NCI-H1092 (cell line): ENCODE measurements at places on chromosomes 2 and 18.

DNA sequence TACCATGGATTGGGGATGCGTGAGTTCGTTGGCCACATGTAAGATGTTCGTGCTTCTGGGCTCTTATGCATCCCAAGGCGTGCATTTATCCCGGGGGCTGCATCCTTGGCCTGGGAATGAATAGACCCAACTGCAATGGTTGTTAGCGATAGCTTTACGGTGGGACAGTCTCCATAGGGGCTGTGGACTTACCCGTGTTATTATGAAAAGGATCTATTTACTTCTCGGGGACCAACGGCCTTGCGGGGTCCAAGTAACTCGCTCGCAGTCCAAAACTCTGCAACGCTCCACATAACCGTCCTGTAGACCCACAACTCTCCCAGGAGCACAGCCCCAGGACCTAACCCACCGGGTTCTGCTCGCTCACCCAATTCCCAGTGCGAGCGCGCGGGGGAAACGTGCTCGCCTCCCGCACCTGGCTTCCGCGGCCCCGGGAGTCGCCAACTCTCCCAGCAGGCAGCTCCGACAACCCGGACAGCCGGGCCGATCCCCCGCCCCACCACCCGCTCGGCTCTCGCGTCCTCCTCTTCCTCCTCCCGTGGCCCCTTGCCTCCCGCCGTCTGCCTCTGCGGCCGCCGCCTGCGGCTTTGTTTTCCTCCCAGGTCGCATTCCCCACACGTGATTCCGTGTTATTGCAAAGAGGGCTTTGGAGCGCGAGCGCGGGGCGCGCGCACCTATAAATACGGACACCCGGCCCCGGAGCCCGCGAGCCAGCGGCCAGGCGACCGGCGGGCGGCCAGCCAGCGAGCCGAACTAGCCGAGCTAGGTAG lies at the start of gene CABLES1:
TSS of gene CABLES1 (plus strand) at position 706 of the 770 bp plus-strand sequence. CDS start 278 bp downstream, outside the sequence.
- peak; percentile 76 for DNase-seq

DNA sequence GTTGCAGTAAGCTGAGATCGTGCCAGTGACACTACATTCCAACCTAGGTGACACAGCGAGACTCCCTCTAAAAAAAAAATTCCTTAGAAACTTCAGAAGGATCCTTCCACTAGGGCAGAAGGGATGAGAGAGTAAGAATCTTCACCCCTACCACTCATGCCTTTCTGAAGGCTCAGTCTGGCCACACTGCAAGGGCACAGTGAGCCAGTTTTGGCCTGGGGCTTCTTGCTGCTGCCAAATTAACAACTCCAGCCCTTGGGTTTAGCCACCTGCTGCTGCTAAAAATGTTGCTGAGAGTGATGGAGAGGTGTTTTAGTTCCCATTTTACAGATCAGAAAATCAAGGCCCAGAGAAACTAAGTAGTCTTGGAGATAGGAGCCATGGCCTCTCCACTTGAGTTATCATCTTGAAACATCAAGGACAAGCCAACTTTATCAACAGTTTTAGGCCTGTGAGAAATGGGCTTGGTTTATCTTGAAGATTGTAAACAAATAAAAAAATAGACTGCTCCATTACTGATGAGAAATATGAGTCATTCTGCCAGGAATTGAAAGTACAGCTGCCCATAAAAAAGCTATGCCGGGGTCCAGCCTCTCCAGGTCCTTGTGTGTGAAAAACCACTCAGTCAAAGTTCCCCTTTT lies 31.9 kb upstream of the CASP8 start:
- DNase-seq = no peak

GRCh38 chr18:54859667-54860421 lies 31.6 kb downstream of the RAB27B start:
- no peak for DNase-seq

DNA sequence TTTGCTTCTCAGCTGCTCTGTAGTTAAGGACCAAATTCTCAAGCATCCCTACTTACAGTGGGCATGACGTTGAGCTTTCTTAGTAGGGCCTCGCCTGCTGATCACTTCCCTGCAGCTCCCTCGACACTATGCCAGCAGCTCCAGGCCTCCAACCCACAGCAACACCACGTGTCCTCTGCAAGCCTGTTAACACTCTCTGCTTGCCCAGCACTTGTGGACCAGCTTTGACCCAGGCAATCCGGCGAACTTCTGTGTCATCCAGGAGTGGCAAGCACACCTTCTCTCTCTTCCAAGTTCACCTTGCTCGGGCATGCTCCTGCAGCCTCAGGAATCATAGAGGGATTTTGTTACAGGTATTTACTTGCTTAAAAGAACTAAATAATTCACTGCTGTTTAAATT lies 138.6 kb upstream of the FHL2 start:
- no peak for DNase-seq

DNA sequence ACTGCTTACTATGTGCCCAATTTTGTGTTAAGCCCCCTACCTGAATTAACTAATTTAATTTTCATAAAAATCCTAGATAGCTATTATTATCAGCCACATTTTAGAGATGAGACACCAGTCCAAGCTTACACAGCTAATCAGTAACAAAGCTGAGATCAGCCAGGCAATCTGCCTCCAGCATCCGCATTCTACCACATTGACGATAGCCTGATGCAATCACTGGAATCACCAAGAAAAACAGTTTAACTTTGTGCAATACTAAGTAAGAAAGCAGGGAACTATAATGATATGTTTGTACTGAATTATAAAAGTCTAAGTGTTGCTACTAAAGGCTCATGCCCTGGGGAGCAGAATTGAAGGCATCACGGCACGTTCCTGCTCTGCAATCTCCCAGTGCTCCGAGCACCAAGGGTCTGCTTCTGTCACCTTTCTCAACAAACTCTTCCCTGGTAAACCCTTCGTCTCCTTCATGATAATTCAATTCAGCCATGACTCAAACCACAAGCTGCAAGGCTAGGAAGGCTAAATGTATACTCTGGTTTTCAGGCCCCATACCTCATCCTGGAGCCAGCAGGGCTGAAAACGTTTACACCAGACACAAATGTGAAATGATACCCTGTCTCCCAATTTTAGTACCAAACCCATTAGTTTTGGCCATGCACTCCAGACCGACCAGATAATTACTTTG lies 19.4 kb downstream of the KANSL3 start:
- no peak for DNase-seq

- DNase-seq = peak; percentile 8
Measured at GRCh38 chr2:16756831-16757644, 91.4 kb upstream of the CYRIA start.

- no peak for DNase-seq
Measured at GRCh38 chr2:132815516-132815915, 145.5 kb upstream of the LYPD1 start.

DNA sequence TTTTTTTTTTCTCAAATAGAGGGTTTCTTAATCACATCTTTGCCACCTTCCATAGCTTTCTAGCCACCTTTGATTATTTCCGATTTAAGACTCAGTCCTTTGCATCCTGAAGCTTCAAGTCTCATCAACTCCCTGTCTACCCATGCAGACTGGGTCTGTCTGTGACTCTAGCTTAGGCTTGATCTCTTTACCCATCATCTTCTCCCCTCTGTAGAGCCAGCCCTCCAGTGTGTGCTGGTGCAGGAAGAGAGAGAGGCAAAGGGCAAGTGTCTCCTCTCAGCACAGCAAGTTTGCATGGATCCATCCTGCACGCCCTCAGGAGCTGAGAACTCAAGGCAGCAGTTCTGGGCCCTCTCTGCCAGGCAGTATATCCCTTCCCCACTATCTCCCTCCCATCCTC lies 70.4 kb downstream of the HNRNPLL start:
- no peak for DNase-seq

GRCh38 chr2:208653383-208653782 lies 246.8 kb downstream of the PTH2R start:
- DNase-seq = no peak

DNA sequence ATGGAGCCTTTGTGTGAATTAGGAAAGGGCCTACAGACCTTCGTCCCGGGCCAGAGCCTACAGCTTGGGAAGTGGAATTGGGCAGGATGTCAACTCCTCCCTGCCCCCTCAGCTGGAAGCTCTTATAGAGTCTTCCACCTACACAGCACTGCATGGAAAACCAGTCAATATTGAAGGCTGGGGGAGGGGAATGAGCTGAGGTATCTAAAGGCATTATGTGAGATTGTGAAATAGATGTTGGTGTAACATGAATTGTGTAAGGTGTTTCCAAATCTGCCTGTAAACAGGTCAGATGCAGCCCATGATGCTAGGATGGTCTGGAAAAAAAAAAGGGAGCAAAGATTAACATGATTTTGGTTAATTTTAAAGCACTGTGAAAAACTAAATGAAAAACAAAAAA lies 433.5 kb upstream of the POU3F3 start:
- no peak for DNase-seq

GRCh38 chr2:49002750-49003149 lies 151.6 kb downstream of the FSHR start:
- DNase-seq = no peak

DNA sequence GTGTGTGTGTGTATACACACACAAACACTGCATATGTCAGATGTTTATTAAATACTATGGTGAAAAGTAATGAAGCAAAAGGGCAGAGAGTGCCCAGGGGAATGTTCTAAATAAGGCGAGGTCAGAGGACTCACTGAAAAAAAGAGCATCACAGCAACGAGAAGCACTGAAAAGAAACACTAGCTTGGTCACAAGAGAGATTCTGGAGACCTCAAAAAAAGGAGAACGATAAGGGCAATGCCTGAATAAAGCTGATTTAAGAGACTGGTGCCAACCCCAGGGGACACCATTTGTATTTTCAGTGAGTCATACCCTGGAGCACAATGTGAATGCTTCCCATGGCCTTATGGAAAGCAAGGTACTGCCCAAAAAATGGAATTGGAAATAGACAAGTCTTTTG lies 14.5 kb downstream of the SLC40A1 start:
- no peak for DNase-seq

DNA sequence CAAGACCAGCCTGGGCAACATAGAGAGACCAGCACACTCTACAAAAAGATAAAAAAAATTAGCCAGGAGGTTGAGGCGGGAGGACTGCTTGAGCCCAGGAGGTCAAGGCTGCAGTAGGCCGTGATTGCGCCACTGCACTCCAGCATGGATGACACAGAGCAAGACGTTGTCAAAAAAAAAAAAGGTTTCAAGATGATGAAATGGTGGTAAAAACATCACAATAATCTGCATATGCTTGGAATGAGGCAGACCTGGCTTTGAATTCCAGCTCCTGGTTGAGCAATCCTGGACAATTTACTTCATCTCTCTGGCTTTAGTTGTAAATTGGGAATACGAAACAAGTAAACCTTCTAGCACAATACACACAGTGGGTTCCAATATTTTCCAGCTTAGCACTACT lies 24.1 kb downstream of the USP40 start:
- no peak for DNase-seq

GRCh38 chr2:9002637-9003365 lies 683 bp downstream of the MBOAT2 start:
- DNase-seq = no peak

DNA sequence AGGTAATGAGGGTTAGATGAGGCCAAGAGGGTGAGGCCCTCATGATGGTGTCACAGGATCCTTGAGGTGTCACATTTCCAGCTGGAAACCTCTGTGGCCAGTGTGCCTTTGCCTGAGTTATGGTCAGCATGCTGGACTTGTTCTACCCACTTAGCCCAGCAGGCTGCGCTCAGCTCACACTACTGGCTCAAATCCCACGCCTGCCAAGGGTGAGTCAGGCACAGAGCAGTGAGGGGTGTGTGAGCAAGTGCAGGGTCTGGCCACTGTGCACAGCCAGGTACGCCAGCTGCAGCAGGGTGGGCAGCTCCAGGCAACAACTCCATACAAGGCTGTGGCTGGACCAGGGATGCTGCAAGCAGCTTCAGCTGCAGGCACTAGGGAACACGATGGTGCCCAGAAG lies 616.6 kb upstream of the FSHR start:
- peak; percentile 8 for DNase-seq

DNA sequence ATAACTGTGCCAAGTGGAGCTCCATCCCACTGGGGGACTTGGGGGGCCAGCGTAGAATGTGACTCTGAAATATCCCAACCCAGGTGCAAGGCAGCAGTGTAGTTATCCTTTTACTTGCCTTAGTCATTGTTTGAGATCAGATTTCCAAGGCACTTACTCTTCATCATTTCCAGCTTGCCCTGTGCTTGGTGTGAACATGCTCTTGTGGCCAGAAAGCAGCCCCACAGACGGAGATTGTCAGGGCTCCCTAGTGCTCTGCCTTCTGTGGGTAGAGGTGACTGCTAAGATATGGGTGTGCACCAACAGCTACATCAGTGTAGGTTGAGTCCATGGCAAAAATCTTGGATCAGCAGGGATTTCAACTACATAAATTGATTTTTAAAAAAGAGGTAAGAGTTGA lies 2010.0 kb upstream of the PIK3C3 start:
- DNase-seq = no peak

DNA sequence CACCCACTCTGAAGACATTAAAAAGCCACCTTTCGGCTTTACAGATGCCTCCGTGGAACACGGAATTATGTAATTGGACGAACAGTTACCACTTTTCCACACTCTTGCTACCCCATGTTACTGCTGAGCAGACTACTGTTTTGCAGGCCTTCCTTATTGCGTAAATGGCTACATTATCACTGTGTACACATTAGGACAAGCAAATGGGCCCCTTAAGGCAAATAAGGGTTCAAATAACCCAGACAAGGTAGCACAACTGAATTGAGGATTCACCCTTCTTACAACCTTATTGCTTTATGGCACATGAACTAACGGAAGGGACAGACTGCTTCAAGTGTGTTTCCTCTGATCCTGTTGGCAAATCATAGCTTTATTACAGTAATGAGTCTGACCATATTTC lies 832.2 kb upstream of the FANCL start:
- DNase-seq = no peak

GRCh38 chr18:39681061-39681460 lies 2115.5 kb upstream of the CELF4 start:
- peak; percentile 10 for DNase-seq

- no peak for DNase-seq
Measured at GRCh38 chr18:12768625-12769024, 65.8 kb downstream of the PSMG2 start.

GRCh38 chr2:85164145-85164569 lies 31.0 kb downstream of the TCF7L1 start:
- DNase-seq = peak; percentile 10

DNA sequence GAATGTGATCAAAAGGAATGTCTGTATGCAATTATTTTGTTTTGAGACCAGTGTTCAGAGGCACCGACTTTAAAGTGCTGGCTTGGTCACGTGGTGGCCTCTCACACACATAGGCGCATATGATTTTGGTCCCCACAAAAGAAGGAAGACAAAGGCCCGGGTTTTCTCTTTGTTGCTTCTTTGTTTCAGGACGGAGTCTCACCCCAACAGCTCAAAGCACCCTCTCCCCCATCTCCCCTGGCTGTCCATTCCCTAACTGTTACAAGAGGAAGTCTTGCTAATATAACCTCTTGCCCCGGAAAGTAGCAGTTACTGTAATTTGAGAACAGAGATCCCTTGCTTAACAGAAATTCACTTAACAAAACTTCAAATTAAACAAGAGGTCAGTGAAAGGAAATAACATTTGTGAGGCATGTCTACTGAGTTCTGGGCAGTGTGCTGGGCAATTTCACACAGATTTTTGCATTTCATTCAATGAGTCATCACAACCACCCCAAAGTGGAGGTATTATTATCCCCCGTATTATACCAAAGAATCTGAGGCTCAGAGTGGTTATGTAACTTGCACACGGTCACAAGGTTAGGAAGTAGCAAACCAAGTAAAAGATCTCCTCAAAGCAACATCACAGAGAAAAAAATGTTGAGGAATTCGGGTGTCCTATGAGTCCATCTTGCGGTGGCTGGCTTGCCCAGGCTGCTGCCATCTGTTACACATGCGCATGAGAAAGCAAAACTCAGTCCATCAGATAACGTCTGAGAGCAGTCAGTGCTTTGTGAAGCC lies 75.8 kb downstream of the SDC1 start:
- no peak for DNase-seq
